NT2/D1 (cell line): ENCODE measurements at places on chromosomes 1 and 21.

GRCh38 chr1:27099587-27100334 lies 55.2 kb downstream of the SLC9A1 start:
- DNase-seq = no peak

DNA sequence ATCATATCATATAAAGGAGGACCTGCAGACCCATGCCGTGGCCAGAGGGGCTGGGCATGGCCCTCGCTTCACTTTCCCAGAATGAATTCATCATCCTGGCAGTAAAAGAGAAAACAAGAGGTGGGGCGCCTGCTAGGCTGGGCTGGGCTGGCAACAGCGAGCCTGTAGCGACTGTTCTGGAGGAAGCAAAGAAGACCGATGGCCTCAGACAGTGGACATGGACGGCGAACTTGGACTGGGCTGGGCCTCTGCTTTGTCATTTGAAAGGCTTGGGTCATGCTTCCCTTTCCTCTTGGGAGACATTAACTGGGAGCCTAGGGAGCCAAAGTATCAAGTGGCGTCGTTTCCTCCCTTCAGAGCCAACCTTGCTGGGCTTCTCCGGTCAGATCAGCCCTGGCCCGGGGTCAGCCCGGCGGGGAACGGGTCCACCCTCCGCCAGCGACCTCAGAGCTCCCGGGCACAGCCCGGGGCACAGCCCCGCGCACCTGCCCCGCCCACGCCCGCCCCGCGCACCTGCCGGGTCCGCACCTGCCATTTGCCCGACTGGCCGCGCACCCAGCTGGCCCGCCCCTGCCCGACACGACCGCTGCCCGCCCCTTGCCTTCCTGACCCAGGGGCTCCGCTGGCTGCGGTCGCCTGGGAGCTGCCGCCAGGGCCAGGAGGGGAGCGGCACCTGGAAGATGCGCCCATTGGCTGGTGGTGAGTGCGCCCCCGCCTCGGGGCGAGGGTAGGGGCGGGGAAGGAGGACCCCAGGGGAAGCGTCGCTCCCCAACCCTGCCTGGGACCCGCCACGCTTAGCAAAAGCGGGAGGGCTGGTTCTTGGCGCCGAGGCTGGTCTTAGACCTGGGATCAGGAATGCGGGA lies at the start of gene FAM3B:
FAM3B (plus strand) TSS at position 602 of the 863 bp plus-strand sequence; CDS start at position 681, 79 bp downstream.
- peak; percentile 18 for DNase-seq

DNA sequence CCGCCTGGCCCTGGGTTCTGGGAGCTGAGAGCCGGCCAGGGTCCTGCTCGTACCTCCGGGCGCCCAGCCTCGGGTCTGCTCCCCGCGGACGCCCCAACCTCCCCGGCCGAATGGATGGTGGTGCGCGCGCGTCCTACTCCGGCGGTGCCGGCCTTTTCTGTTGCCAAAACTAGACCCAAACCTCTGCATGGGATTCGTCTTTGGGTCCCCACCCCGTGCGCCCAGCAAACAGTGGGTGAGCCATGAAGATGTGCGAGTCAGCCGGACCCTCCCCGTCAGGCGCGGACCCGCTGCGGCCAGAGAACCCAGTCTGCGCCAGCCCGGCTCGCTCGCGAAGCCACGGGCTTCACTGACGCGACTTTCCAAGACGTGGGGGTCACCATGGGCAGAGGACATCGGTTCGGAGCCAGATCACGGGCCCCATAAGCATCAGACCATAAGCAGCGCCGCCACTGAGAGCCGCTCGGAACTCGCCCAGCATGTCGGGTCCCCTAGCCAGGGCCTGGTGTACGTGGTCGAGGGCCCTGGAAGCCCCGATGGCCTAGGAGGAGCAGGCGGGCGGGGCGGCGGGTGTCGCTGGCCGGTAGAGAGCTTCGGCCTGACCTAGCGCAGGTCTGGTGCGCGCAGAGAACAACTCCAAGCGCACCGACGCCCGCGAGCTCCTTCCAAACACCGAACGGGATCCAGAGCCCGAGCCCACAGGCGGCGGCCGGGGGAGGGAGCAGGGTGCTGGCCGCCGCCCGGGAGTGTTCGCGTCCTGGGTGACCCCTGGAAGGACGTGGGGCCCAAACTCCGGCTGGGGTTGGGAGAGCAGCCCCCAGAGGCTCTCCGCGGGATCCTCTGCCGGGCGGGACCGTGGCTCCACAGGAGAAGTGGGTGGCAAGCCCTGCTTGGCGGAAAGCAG lies 1.0 kb upstream of the TP73 start:
- DNase-seq = no peak

- no peak for DNase-seq
Measured at GRCh38 chr21:20998456-20998789, 214 bp downstream of the NCAM2 start.

GRCh38 chr1:212077028-212077427 lies 41.5 kb downstream of the DTL start:
- no peak for DNase-seq

- no peak for DNase-seq
Measured at GRCh38 chr1:226766565-226766964, 27.5 kb upstream of the ITPKB start.

DNA sequence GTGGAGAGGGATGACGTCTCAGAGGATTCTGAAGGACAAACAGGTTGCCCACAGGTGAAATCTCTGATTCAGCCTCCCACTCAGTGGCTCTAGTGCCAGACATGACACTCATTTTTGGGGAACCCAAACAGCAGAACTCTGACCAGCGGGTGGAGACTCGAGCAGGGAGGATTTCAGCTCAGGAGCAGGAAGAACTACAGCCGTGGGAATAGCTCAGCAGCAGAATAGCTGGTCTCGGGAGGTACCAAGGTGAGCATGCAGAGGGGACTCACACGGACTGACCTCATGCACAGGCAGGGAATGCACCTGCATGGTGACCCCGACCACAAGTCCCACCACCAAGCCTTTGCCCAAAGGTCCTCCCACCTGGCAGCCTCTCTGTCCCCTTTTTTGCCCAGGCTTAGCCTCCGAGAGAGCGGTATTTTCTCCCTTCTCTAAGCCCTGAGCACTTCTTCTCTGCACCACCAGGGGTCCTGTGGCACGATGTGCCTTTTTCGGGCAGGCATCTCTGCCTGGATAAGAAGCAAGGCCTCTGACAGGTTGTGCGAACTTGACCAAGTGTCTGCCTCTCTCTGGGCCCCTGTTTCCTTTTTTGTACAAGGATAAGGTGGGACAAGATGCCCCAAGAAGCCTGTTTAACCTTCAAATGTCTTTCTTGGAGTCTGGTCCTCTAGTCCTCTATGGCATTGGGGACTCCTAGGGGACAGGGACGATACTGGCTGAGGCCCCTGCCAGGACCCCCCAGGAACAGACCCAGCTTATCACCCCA lies 8.8 kb upstream of the FGR start:
- DNase-seq = no peak

GRCh38 chr21:36695671-36696389 lies 3.1 kb upstream of the SIM2 start:
- DNase-seq = no peak

DNA sequence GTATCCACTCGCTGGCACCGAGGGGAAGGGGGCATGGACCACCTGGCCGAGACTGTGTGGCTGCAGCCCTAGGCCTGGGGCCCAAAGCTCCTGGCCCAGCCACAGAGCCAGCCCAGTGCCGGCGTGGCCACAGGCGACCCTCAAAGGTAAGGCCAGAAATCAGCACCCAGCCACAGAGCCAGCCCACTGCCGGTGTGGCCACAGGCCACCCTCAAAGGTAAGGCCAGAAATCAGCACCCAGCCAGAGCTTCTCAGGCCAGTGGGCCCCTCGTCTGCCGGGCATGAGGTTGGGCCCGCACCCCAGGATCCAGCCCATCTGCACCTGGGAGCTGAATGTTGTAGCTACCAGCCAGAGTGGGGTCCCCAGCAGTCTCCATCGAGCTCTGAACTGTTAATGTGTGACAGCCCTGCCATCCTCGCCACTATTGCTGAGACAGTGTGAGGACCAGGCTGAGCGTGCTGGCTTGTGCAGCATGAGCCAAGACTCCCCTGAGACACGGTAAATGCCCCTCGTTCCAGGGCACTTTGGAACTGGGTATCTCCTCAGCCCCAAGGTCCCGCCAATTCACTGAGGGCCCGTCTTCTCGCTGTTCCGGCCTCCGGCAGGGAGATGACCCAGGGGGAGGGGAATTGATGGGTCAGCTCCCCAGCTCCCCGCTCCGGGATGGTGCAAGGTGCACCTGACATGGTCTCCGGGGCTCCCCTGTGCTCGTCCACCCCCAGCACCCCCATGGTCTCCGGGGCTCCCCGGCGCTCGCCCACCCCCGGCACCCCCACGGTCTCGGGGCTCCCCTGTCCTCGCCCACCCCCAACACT lies 4.7 kb upstream of the FTCD start:
- no peak for DNase-seq

DNA sequence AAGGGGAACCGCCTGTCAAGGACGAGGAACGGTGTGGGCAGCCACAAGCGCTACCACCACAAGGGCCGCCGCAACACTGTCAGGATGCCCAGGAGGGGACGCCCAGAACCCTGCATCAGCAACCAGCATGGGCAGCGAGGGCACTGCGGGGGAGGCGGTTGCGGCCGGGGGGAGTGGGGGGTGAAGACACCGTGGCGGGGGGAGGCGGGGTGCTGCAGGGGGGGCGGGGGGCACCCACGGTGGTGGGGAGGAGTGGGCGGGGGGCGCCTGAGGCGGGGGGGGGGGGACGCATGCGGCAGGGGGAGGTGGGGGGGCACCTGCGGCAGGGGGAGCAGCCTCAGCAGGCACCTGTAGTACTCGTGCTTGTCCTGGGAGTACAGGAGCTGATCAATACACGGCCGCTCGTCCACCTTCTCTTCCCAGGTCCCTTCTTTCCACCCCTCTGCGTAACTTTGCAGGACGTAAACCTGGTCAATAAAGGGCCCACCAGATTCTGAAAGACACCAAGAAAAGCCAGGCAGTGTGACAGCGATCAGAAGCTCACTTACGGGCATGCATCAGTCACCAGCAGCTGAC lies 4.6 kb downstream of the POFUT2 start:
- DNase-seq = no peak

DNA sequence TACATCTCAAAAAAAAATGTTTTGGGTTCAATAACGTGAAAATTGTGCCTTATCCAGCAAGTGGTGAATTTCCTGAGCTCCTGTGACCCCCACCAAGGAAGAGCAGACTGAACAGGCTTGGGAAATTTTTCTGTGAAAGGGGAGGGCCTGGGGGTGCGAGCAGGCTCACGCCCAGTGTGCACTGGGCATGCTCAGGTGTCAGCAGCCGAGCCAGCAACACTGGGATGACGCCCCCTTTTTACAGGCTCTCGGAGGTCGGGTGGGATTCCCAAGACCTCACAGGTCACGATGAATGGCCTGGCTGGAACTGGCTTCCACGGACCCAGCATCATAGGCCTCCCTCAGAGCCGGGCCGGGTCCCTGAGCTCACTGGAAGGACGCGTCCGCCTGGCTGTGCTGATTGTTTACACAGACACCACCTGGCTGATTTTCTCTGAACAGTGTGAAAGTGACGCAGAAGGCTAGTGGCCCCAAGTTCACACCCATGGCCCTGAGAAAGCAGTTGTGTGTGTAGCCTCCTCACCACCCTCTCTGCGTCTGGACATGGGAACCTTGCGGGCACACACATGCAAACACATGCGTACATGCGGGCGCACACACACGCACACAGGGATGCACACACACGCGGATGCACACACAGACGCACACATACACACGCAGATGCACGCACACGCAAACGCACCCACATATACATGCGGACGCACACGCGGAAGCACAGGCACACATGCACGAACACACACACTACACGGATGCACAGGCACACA lies 9.2 kb downstream of the CSTB start:
- no peak for DNase-seq

DNA sequence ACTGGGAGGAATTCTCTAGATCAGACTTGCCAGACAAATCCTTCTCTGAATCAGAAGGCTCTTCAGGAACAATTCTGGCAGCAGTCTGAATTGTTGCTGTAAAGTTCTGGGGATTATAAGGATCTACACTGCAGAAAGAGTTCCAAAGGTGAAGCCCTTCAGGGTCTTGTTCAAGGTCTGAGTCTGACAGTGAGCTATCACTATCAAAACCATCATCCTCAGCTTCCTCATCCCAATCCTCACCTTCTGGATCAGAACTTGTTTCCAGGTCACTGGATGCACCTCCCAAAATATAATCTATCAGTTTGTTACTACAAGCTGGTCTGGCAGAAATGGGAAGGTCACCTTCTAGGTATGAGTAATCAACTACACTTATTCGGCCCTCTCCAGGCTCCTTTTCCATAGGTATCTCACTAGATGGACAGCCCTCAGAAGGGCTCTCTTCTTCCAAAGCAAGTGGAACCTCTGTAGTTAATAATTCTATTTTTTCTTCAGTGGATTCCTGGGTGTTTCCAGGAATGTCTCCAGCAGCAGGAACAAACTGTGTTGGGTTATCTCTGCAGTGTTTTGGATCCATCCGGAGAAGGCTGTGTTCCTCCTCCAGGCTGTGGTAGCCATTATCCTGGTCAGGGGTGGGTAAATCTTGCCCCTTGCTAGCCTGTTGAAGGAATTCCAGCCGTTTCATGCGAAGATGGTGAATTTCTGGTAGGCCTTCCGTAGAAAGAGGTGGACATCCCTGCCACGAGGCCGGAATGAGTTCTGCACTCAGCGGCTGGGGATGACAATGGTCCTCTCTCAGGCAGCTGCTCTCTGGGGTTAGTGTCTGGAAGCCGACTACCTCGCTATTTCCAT lies 1.6 kb downstream of the PPP1R15B start:
- no peak for DNase-seq

GRCh38 chr1:36119456-36119855 lies 5.6 kb downstream of the COL8A2 start:
- no peak for DNase-seq

DNA sequence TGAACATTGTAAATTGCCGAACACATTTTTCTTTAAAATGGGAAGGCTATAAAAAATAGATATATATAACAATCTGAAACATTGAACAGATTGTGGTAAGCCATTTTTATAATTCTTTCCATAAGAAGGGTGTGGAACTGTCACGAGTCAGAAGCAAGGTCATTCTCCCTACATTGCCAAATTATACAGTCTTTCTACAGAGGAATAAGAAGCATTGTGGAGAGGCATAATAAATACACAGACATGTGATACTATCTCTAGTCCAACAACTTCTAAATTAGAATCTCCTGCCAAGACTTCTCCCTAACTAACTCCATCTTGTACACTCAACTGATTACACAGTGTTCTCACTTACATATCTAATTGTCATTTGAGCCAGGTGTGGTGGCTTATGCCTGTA lies 227.9 kb downstream of the CENPF start:
- no peak for DNase-seq

GRCh38 chr1:36576118-36576517 lies 93.4 kb upstream of the CSF3R start:
- DNase-seq = peak; percentile 65

- peak; percentile 30 for DNase-seq
Measured at GRCh38 chr1:18486195-18486594, 5.5 kb downstream of the KLHDC7A start.

- DNase-seq = no peak
Measured at GRCh38 chr1:49187056-49187455, 410.4 kb upstream of the BEND5 start.

GRCh38 chr1:34705077-34705476 lies 49.8 kb upstream of the GJB5 start:
- DNase-seq = no peak
